ENCODE measurements at places on chromosomes 6 and 20.

GRCh38 chr20:22762576-22763256, 178.3 kb upstream of the FOXA2 start:
- H3K4me3 ChIP-seq: no peak overlapping the region
- H3K36me3 ChIP-seq: no peaks in the 10 kb centered on the region
- DNase-seq: no peak

GRCh38 chr6:111721753-111722154, 116.1 kb upstream of the TRAF3IP2 start:
- no peak overlapping the region for H3K27ac ChIP-seq
- DNase-seq: peak; percentile 36
- H3K4me1 ChIP-seq: no peaks in the 10 kb centered on the region
- no peak overlapping the region for H3K4me3 ChIP-seq
- no peaks in the 10 kb centered on the region for H3K27me3 ChIP-seq

DNA sequence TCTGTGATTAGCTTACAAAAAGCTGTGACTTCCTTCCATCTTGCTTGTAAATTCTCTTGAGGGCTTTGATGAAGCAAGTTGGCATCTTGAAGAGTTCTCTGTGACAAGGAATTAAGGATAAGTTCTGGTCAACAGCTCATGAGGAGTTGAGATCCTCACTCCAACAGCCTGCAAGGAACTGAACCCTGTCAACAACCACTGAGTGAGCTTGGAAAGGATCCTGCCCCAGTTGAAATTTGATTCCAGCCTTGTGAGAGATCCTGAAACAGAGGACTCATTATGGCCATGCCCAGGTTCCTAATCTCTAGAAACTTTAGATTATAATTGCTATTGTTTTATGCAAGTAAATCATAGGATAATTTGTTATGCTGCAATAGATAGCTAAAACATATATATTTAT, 133.7 kb downstream of the PTCHD4 start:
- DNase-seq: no peak
- H3K4me3 ChIP-seq: no peak overlapping the region
- no peaks in the 10 kb centered on the region for H3K36me3 ChIP-seq

DNA sequence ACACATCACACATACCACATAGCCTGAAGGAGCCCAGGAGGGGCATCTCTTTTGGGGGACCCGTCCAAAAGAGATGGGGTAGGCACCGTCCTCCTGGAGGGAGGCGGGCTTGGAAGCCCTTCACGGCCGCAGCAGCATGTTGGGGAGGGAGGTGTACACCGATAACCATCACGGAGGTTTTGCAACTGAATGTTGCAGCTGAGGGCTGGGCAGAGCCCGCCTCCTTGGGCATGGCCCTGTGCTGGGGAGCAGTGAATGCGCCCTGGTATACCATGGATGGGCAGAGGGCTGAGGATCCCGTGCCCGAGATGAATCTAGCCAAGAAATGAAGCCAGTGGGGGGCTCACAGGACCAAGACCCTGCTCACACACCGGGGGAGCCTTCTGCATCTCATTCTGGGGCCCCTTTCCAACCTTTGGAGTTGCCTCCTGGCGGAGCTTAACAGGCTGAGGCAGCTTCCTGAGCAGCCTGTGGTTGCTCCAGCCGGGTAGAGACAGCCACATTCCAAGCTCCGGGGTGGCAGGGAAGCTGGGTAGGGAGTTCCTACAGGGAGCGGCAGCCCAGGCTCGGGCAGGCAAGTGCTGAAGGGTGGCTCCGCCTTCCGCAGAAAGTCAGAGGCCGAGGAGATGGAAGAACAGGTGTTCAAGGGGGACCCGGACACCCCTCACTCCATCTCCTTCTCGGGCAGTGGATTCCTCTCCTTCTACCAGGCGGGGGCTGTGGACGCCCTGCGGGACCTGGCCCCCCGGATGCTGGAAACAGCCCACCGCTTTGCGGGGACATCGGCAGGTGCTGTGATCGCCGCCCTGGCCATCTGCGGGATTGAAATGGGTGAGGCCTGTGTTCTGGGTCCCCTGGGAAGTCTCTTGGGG, at the start of gene PNPLA1:
PNPLA1 (plus strand) TSS at position 227 of the 872 bp plus-strand sequence; CDS start at position 627, 400 bp downstream.
- no peak within 1 kb of the TSS for H3K4me3 ChIP-seq
- no peaks in the 10 kb centered on the region for H3K27me3 ChIP-seq
- peaks cover 18% of the 10 kb centered on the region for H3K4me1 ChIP-seq
- H3K36me3 ChIP-seq: no peaks in the 10 kb centered on the region
- H3K27ac ChIP-seq: no peak within 1 kb of the TSS

GRCh38 chr6:35360349-35361138, 18.2 kb downstream of the PPARD start:
- no peaks in the 10 kb centered on the region for H3K27me3 ChIP-seq
- H3K4me1 ChIP-seq: peaks cover 34% of the 10 kb centered on the region
- no peaks in the 10 kb centered on the region for H3K36me3 ChIP-seq
- no peak overlapping the region for H3K27ac ChIP-seq
- H3K4me3 ChIP-seq: no peak overlapping the region

- no peaks in the 10 kb centered on the region for H3K36me3 ChIP-seq
- no peaks in the 10 kb centered on the region for H3K4me1 ChIP-seq
- H3K27me3 ChIP-seq: no peaks in the 10 kb centered on the region
- no peak for DNase-seq
- H3K27ac ChIP-seq: no peak overlapping the region
Observed at GRCh38 chr20:20440481-20440880, 72.6 kb downstream of the INSM1 start.

GRCh38 chr6:110566346-110567125, 90.1 kb upstream of the SLC22A16 start:
- no peak overlapping the region for H3K4me3 ChIP-seq
- H3K36me3 ChIP-seq: no peaks in the 10 kb centered on the region
- no peak for DNase-seq
- no peaks in the 10 kb centered on the region for H3K4me1 ChIP-seq

DNA sequence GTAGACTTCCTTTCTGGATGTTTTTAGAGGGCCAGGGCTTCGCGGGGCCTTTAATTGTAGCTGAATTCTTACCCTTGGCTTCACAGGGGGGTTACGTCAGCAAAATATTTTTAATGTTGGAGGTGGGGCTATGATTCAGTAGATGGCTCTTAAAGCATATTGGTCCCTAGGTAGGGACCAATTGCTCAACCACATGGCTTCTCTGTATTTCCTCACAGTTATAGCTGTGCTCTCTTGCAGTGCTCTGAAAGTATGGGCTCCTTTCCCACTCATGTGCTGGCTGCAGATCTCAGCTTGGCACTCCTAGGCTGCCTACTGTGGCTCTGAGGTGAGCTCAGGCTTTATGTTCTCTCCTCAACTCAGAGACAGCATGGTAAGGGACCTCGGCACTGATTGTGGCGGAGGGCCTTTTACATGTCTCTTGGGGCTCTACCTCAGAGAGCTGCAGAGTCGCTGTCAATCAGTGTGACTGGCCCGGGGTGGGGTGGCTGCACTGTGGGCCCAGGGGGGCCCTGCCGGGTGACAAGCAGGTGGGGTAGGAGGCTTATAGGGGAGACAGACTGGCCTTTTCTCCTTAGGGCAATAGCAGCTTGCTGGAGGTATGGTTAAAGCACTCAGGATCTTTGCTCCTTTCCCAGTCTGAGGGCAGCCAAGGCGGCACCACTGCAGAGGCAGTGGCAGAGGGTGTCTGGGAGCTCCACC, 318.0 kb downstream of the DOK5 start:
- DNase-seq: no peak
- no peak overlapping the region for H3K4me3 ChIP-seq
- H3K4me1 ChIP-seq: no peaks in the 10 kb centered on the region

GRCh38 chr6:4666886-4667513, 109.2 kb upstream of the CDYL start:
- no peaks in the 10 kb centered on the region for H3K27me3 ChIP-seq
- no peak overlapping the region for H3K27ac ChIP-seq
- H3K4me3 ChIP-seq: no peak overlapping the region
- no peaks in the 10 kb centered on the region for H3K4me1 ChIP-seq
- no peak for DNase-seq

DNA sequence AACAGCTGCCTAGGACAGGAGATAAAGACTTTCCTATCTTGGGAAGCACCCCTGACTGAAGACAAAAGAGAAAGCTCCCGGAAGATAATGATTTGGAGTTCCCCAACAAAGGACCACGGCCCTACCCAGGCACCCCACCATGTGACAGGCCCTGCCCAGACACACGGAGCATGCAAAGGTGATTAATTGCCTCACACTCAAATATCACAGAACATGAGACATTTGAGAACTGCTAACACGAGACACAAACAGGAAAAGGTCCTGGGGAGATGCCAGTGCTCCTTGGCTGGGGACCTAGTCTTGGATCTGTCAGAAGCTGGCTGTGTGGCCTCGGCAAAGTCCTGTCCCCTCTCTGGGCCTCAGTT, 82.5 kb upstream of the PTPN1 start:
- no peaks in the 10 kb centered on the region for H3K36me3 ChIP-seq
- H3K4me3 ChIP-seq: no peak overlapping the region
- peak; percentile 36 for DNase-seq
- H3K27me3 ChIP-seq: no peaks in the 10 kb centered on the region
- peaks cover 6% of the 10 kb centered on the region for H3K4me1 ChIP-seq
- H3K27ac ChIP-seq: no peak overlapping the region

DNA sequence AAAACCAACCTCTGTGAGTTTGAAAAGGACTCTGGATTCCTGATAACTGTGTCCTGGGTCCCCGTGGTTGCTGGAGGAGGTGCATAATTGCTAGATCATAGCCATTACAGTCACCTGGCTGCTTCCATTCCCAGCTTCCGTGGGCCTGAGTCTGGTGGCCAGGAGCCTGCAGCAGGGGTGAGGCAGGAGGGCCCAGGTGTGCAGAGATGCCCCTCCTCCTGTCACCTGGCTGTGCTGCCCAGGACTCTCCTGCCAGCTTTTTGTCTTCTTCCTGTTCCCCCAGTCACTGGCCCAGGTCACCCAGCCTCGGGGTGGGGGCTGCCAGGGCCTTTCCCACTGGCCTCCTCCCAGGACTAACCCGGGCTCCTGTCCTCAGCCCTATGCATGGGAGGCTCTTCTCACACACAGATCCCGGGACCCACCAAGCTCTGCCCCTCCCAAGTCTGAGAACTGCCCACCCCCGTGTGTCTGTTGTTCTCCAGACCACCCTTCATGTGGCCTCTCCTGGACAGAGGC, 30.0 kb downstream of the RAET1L start:
- no peaks in the 10 kb centered on the region for H3K27me3 ChIP-seq
- no peak for DNase-seq
- H3K4me3 ChIP-seq: no peak overlapping the region
- H3K27ac ChIP-seq: no peak overlapping the region
- peaks cover 4% of the 10 kb centered on the region for H3K4me1 ChIP-seq

DNA sequence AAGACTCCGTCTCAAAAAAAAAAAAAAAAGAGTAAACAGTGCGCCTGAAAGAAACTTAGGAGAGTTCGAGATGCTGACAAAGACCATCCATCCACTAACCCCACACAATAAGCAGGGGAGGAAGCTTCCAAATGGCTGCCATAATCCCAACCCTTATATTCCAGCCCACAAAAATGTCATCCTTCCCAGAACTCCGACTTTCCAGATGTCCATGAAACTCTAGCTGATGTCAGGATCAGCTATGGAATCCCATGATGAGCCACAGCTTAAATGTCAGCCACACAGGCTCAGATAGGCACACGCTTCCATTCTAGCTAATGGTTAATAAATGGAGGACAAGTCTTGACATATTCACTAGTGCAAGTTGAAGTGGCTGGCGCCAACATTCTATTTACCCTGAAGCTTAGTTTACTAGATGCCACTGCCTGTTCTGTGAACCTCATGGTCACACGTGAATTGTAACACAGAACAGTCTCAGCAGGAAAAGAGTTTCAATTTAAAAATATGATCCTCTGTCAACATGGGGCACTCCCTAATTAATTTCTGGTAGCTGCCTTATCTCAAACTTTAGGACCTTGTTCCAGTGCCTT, 75.5 kb downstream of the FOXF2 start:
- no peaks in the 10 kb centered on the region for H3K36me3 ChIP-seq
- no peak for DNase-seq
- H3K4me3 ChIP-seq: no peak overlapping the region
- no peaks in the 10 kb centered on the region for H3K27me3 ChIP-seq
- no peaks in the 10 kb centered on the region for H3K4me1 ChIP-seq
- H3K27ac ChIP-seq: no peak overlapping the region

DNA sequence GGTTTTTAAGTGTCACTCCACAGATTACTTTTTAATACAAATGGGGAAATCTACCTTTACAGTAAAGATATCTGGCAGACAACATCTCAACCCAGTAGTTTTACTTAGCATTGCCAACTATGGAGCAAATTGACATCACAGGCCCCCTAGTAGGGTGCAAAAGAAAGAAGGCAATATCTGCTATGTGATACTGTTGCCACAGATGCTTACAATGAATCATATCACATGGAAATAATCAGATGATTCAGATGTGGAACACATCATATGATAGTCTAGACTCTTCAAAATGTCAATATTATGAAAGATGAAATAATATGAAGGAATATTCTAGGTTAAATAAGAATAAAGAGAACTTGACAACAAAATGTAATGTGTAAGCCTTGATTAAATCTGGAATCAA, 322.5 kb downstream of the BMP2 start:
- no peak for DNase-seq
- peaks cover 3% of the 10 kb centered on the region for H3K36me3 ChIP-seq
- no peaks in the 10 kb centered on the region for H3K27me3 ChIP-seq

- H3K27me3 ChIP-seq: no peaks in the 10 kb centered on the region
- no peak overlapping the region for H3K27ac ChIP-seq
- H3K36me3 ChIP-seq: no peaks in the 10 kb centered on the region
- no peak overlapping the region for H3K4me3 ChIP-seq
Observed at GRCh38 chr6:134199848-134200606, 117.9 kb downstream of the SGK1 start.

- H3K4me1 ChIP-seq: no peaks in the 10 kb centered on the region
- no peak overlapping the region for H3K4me3 ChIP-seq
- H3K27me3 ChIP-seq: no peaks in the 10 kb centered on the region
- no peak for DNase-seq
- no peak overlapping the region for H3K27ac ChIP-seq
- H3K36me3 ChIP-seq: no peaks in the 10 kb centered on the region
Observed at GRCh38 chr6:8225113-8225512, 122.8 kb upstream of the EEF1E1 start.

- no peak overlapping the region for H3K27ac ChIP-seq
- H3K27me3 ChIP-seq: no peaks in the 10 kb centered on the region
- no peak overlapping the region for H3K4me3 ChIP-seq
- DNase-seq: no peak
- no peaks in the 10 kb centered on the region for H3K36me3 ChIP-seq
- no peaks in the 10 kb centered on the region for H3K4me1 ChIP-seq
Observed at GRCh38 chr6:107323133-107323785, 136.1 kb downstream of the PDSS2 start.

- no peak for DNase-seq
- no peaks in the 10 kb centered on the region for H3K4me1 ChIP-seq
- no peaks in the 10 kb centered on the region for H3K27me3 ChIP-seq
- H3K4me3 ChIP-seq: no peak overlapping the region
- H3K27ac ChIP-seq: no peak overlapping the region
- H3K36me3 ChIP-seq: no peaks in the 10 kb centered on the region
Observed at GRCh38 chr20:57291003-57291402, 24.6 kb upstream of the BMP7 start.

- DNase-seq: no peak
- no peaks in the 10 kb centered on the region for H3K36me3 ChIP-seq
- no peak overlapping the region for H3K27ac ChIP-seq
- H3K4me3 ChIP-seq: no peak overlapping the region
- H3K4me1 ChIP-seq: no peaks in the 10 kb centered on the region
Observed at GRCh38 chr6:136334853-136335252, 45.2 kb upstream of the BCLAF1 start.

- no peak overlapping the region for H3K27ac ChIP-seq
- no peaks in the 10 kb centered on the region for H3K36me3 ChIP-seq
- no peaks in the 10 kb centered on the region for H3K4me1 ChIP-seq
- no peak overlapping the region for H3K4me3 ChIP-seq
- no peaks in the 10 kb centered on the region for H3K27me3 ChIP-seq
Observed at GRCh38 chr6:68238097-68238601, 396.9 kb upstream of the ADGRB3 start.
